ENCODE measurements at places on chromosomes 13 and 19.

- peak; percentile 12 for DNase-seq
These were observed 3.0 kb downstream of the ENOX1 start for GRCh38 chr13:43783820-43784219.

DNA sequence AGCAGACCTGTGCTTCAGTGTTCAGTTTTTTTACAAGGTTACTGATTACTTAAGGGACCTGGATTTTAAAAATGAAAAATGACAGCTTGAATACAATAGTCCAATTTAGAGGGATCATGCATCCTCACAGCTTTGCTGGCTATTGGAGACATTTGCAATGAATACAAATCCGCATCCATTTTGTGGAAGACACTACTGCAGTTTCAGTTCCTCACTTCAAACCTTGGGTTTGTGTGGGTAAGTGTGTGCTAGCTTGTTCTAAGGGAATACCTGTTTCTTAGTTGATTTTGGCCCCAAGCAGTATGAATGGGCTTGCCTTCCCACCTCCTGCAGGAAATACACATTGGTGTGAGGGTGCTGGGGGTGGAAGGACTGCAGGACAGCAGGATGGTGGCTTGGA lies 222.4 kb downstream of the OLFM4 start:
- no peak for DNase-seq

- DNase-seq = no peak
These were observed 16.9 kb downstream of the TMEM150B start for GRCh38 chr19:55308281-55308680.

GRCh38 chr19:39167461-39168257 lies 29.1 kb upstream of the NCCRP1 start:
- DNase-seq = no peak

- DNase-seq = no peak
These were observed 35.2 kb downstream of the ERICH4 start for GRCh38 chr19:41478171-41478570.

DNA sequence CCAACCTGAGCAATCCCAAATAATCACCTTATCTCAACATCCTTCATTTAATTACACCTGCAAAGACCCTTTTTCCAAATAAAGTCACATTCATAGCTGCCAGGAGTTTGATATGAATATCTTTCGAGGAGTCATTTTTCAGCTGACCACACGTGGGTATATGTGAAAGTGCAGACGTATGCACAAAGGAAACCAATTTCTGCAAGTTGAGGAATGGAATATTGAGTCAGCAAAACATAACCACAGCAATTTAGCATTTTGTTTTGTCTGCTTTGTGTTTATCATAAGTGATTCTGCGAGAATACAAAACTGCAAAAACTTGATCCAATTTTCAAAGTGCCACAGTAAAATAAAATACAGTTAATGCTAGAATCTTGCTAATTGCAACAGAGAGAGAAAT lies 295.9 kb downstream of the SUCLA2 start:
- no peak for DNase-seq

GRCh38 chr19:47581605-47582319 lies 8.8 kb upstream of the ZNF541 start:
- no peak for DNase-seq

- DNase-seq = no peak
These were observed 69.2 kb downstream of the CEBPG start for GRCh38 chr19:33442706-33443105.

GRCh38 chr19:58394821-58395219 lies 636 bp upstream of the RNF225 start:
- DNase-seq = no peak

GRCh38 chr13:48636550-48636949 lies 17.2 kb upstream of the CYSLTR2 start:
- no peak for DNase-seq

DNA sequence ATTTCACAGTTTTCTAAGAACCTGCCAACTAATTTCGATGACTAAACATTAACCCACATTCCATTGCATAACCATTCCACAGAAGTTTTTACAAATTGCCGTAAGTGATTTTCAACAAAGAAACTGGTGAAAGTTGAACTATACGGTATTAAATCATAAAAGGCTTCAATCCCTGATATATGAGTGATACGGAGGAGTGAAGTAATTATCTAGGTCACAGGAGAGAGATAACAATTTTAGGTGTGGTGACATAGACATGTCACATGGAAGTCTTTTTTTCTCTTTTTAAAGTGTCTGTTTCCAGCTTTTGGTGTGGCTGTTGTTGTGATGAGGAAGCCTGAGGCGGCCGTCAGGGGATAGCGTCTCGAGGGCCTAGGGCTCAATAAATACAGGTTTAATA lies 29.4 kb downstream of the TBC1D4 start:
- DNase-seq = no peak

GRCh38 chr13:77429320-77430142 lies 102.6 kb upstream of the MYCBP2 start:
- DNase-seq = no peak

DNA sequence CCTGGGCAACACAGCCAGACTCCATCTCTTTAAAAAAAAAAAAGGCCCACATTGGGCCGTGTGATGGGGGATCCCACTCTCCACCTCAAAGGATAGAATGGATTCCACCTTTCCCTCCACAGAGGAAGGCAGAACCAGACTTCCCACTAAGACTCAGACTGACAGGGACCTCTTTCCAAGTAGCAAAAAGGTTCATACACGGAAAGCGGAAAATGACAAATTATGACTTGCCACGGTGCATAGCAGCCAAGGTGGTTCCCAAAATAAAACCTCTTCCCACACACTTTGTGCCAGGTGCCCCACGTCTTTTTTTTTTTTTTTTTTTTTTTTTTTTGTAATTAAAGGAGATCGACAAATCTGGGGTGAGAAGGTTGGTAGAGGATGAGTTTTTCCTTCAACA lies 14.4 kb upstream of the TTYH1 start:
- no peak for DNase-seq

DNA sequence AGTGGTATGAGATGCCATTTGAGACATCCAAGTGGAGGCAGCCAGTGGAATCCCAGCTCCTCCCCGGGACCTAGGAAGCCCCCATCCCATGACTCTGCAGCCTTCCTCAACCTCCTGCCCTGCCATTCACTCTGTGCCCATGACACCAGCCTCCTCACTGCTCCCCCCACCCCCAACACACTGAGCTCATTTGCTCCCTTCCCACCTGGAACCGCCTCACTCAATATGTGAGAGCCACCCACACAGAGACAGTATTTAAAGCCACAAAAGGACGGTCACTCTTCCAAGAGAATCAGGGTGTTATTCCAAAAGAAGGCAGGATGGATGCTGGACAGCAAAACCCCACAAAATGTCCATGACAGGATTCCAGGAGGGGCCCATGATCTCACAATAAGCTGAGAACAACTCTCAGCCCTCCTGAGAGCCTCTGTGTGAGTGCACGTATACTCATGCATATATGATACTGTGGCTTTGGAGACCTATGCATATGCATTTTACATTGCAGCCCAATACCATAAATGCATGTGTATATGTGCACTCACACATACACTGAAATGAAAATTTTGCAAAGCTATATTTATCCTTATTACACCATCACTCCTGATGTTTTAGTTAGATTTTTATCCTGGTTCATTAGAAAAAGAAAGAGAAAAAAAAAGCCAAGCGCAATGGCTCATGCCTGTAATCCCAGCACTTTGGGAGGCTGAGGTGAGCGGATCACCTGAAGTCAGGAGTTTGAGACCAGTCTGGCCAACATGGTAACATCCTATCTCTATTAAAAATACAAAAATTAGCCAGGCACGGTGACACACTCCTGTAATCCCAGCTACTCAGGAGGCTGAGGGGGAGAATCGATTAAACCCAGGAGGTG lies 10.8 kb upstream of the RANBP3 start:
- DNase-seq = no peak

GRCh38 chr19:16773939-16774338 lies 54.3 kb downstream of the NWD1 start:
- DNase-seq = no peak

DNA sequence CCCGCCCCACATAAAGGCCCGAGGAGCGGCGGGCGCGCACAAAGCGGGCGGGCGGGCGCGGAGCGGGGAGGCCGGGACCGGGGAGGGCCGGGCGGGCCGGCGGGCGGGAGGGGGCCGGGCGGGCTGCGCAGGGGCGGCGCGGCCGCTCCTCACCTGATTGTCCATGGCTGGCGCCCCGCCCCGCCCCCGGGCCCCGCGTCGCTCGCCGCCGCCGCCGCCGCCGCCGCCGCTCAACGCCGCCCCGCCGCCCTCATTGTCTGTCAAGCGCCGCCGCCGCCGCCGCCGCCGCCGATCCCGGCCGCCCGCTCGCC lies 200 bp downstream of the MLLT1 start:
- no peak for DNase-seq

GRCh38 chr13:42394711-42395085 lies 122.7 kb downstream of the AKAP11 start:
- no peak for DNase-seq

DNA sequence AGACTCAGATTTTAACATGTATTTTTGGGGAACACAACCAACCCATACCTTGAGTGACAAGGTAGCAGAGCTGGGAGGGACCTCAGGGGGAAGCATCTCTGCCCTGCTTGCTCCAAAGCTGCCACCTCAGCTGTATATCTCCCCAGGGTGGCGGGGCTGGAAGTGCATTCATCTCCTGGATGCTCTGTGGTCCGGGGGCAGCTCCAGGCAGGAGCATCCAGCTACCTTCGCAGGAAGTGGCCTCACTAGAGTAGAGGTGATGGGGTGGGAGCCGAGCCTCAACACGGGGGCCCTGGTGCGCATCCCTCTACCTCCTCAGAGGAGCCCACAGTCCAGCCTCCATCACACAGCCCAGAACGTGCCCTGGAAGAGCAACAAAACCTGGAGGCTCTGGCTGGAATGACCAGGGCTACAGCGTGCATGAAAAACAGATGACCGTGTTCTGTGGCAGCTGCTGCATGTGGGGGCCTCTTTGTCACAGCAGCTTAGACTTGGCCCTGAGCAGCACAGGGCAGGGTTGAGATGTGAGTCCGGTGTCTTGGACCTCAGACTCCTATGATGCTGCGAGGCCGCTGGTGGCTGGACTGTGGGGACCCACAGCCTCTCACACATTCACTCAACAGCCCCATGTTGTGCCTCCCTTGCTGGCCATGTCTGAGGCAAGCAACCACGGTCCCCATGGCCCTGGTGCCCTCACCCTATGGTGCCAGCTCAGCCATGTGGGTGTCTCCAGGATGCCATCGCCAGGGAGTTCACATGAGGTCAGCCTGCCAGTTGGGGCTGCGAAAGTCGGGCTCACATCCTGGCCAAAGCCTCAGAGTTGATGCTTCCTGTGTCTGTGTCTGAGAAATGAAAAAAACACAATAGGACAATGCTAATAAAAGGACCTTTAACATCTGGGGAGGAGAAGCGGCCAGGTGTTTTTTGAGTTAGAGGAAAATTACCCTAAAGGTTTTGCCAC lies 17.1 kb upstream of the GAS6 start:
- DNase-seq = no peak

- DNase-seq = no peak
These were observed 1.5 kb downstream of the SIGLEC8 start for GRCh38 chr19:51456541-51457290.

DNA sequence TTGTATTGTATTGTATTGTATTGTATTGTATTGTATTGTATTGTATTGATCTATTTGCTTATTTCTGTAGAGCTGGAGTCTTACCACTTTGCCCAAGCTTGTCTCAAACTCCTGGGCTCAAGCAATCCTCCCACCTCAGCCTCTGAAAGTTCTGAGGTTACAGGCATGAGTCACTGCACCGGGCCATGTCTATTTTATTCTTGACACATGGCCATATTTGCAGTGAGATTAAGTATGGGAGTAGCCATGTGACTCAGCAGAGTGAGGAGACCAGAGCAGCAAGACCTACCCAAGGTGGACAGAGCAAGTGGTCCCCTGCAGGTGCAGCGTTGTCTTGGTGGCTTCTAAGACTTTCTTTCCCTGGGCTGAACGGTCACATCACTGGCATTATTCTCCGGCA lies 49.1 kb upstream of the UBAC2 start:
- no peak for DNase-seq

GRCh38 chr19:41932259-41932719 lies 4.0 kb upstream of the ERFL start:
- DNase-seq = no peak

DNA sequence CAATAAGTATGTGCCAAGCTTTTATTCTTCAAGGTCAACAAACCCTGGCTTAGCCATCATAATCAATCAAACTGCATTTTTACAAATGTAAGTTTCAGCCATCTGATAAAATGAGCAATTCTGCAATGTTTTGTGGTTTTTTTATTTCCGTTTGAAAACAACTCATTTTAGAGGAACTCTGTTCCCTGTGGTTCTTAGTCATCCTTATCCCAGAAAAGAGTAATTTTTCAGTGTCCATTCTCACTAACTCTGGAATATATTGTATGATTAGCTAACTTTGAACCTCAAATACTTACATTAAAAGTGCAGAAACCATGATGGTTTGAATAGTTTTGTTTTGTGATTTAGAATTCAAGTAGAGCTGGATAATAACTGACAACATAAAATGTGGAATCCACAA lies 87.6 kb downstream of the IRS2 start:
- DNase-seq = no peak

- no peak for DNase-seq
These were observed 476.4 kb downstream of the FOXO1 start for GRCh38 chr13:40189898-40190630.

DNA sequence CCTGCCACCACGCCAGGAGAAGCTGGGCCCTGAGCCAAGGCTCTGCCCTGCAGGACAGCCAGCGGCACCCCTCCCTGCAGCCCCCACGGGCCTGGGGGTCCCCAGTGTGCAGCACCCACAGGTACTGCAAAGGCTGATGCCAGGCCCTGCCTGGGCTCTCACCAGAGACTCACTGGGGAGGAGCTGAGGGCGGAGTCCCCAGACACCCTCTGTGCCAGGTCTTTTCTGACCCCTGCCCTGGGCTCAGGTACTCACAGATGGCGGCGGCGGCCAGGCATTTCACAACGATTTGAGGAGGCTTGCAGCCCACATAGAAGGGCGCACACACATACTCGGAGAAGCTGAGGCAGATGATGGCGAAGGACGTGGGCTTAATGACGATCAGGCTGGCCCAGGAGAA lies 5.7 kb downstream of the SLC7A9 start:
- no peak for DNase-seq

DNA sequence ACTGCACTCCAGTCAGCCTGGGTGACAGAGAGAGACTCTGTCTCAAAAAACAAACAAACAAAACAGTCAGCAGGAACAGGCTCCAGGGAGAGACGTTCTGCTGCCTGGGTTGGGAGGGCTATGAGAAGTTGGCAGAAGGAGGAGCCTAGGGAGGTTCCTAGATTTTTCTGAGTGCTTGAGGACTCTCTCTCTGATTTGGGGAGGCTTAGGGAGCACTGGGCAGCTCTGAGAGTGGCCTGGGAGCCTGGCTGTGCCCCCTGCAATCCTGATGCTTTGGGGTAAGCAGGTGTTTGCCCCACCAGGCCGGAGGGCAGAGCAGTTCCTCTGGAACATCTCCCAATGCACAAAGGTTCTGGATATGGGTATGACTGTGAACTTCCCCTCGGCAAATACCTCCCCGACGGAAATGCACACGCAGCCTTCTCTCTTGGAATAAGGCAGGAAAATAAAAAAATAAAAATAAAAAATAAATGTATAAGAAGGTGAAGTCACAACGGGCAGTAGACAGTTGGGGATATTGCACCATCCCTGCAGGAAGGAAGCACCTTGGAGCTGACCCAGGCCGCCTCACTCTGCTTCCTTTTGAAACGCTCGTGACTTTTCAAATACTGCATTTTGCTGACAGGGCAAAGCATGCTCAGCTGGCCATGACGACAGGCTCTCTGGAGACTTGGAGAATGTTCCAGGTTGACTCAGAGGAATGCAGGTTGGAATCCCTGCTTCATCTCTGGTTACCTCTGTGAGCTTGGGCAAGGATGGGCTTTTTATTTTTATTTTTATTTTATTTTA lies 26.5 kb upstream of the HOMER3 start:
- DNase-seq = no peak

GRCh38 chr13:25468325-25469168 lies 96.8 kb downstream of the ATP8A2 start:
- DNase-seq = no peak

- no peak for DNase-seq
These were observed 1242.2 kb upstream of the MIR17HG start for GRCh38 chr13:90105276-90105675.
